ENCODE measurements at places on chromosomes 16 and 17.

DNA sequence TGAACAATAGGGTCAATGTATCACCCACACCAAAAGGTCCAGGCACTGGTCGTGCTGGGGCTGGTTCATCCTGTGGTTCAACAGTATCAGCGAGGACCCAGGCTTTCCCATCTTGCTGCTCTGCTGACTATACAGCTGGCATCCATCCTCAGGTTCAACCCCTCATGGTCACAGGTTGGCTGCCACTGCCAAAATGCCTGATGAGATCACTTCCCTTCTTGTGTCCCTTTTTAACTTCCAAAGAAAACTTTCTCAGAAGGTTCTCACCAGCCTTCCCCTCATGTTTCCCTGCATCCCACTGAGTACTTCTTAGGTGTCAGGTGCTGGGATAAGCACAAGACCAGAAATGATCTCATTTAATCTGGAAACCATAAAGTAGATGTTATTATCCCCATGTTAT is 25.7 kb downstream of the CLEC16A start:
- DNase-seq = no peak

- no peak for DNase-seq
Observed at GRCh38 chr17:50096092-50096491, 941 bp downstream of the PDK2 start.

DNA sequence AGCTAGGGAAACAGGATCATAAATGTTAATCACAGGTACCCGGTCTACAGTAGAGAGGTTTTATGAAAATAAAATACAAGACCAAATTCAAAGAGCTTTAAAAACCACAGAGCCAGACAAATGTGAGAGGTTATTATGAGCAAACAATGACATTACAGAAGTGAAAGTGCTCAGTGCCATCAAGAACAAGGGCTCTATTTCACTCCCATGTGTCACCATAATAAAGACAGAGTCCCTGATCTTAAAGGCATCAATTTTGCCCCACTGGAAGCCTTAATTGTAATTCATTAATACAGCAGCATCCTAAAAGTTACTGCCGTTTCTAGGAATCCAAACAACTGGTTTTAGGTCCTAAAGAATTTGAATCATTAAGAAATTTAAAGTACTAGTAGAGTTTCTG is 43.7 kb upstream of the CDRT4 start:
- no peak for DNase-seq

DNA sequence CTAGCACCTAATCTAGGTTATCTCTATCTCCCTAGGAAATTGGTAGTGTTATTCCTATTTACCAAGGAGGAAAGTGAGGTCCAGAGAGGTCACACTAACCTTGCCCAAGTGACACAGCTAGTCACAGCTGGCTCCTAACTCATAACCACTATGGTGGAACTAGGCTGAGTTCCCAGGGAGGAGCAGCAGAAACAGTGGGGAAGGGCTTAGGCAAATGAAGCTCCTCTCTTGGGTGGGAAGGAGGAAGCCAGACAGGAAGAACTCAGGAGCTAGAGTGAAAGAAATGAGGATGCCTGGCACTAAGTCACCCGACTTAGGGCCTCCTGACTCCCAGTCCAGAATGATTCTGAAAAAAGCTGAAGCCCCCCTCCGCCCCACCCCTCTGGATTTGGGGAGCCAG is 34.5 kb downstream of the PSME3IP1 start:
- DNase-seq = no peak

DNA sequence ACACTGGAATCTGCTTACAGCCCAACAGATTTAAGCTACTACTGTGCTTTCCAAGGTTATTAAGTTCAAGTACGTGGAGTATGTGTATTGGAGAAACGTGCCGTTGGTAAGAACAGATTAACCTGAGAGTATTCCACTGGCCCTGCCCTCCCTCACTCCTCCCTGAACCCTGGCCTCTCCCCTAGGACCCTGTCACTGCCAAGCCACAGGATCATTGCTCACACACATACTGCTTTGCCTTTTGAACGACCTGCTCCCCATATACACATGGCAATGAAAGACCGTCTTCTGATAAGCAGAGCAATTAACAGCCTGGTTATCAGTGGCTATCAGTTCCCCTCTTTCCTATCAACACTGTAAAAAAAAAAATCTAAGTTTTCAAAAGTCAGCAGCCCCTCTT is 458.9 kb upstream of the DYNLRB2 start:
- no peak for DNase-seq

- DNase-seq = no peak
Observed at GRCh38 chr16:69179328-69180010, 7.5 kb upstream of the SNTB2 start.

DNA sequence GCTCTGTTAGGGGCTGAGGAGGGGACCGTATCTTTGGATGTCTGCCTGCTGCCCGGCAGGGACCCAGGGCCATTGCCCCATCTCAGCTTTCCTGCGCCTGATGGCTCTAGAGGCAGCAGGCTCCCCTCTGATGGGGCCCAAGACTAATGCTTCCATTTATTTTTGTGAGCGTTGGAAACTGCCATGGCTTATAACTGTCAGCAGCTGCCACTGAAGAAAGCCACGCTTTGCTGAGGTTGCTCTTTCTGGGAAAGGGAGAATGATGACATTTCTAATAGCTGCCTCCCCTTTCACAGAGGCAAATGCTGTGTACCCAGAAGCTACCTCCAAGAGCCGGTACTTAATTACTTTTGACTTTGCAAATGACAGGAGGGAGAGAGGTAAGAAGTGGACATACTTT is 103.8 kb downstream of the HAPSTR1 start:
- no peak for DNase-seq

- DNase-seq = no peak
Observed at GRCh38 chr17:57352665-57353175, 96.4 kb downstream of the MSI2 start.

DNA sequence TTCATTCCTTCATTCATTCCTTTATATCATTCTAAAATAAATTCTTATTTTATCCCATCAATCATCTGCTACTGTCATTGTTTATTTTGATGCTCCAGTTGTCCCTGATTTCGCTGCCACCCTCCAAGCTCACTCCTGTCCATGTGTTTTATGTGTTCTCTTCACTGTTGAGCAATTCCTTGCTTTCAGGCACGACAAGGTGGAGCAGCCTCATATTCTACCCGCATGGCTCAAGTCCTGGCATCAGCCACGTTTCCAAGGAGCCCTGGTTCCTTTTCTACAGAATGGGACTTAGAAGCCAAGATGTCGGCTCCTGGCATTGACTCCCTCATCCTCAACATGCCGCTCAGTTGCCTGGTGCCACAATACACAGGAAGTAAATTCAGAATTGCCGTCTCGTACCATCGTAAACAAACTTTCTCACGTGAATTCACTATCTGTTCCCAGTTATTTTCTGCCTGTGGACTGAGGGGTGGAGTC is 139.0 kb downstream of the RPTOR start:
- DNase-seq = no peak

GRCh38 chr17:1769822-1770477 is 8.1 kb downstream of the SERPINF1 start:
- DNase-seq = no peak

DNA sequence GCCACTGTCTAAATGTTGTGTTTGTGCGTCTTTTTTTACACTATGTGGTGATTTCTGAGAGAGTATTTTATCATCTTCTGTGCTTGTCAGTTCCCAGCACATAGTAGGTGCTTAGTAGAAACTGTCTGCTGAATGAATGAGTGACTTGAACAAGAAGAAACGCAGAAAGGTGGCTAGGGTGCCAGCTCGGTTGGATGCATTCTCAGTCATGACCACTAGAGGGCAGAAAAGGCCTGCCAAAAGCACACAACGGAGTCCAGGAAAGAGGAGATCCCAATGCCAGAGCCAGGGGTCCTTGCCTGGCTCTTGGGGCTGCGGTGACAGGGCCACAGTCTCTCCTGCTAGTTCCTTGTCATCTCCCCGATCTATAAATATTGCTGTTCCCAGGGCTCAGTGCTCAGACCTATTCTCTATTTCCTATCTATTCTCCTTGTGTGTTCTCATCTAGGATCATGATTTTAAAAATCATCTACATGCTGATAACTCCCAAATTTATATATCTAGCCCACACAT is 57.3 kb upstream of the CCL1 start:
- peak; percentile 13 for DNase-seq

GRCh38 chr17:35847633-35848373 is 20.9 kb downstream of the HEATR9 start:
- no peak for DNase-seq

DNA sequence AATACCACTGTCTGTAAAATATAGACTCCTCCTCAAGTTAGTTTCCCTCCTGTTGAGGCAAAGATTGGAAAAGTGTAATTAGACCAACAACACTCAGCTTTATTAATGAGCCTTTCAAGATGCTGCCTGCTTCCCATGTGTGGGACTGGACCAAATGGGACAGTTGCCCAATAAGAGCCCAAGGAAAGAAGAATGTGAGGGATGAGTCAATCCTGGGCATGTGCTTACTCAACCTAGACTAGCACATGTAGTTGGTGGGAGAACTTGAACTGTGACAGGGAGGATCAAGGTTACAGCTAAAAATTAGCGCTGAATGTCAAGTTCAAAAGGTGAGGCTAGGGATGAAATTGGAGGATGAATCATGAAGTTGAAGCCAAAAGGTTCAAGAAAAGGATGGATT is 435.5 kb downstream of the CA10 start:
- no peak for DNase-seq

GRCh38 chr16:10130538-10130937 is 51.7 kb downstream of the GRIN2A start:
- no peak for DNase-seq

GRCh38 chr17:20114466-20114865 is 105.3 kb downstream of the SPECC1 start:
- no peak for DNase-seq

DNA sequence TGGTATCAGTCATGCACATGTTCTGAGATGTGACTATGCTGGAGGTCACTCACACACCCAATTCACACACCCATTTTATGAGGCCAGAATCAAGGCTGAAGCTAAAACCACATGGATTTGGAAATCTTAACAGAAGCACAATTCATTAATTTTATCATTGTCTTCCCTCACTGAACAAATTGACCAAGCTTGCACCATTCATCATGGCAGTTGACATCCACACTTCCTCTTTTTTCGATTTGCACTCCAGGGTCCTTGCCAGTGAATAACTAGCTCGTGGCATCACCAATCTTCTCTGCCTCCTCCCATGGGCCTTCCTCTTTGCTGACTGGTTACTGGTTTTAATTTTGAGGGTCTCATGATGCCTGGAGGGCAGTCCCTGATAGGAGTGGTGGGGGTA is 123.0 kb upstream of the ASIC2 start:
- DNase-seq = no peak

DNA sequence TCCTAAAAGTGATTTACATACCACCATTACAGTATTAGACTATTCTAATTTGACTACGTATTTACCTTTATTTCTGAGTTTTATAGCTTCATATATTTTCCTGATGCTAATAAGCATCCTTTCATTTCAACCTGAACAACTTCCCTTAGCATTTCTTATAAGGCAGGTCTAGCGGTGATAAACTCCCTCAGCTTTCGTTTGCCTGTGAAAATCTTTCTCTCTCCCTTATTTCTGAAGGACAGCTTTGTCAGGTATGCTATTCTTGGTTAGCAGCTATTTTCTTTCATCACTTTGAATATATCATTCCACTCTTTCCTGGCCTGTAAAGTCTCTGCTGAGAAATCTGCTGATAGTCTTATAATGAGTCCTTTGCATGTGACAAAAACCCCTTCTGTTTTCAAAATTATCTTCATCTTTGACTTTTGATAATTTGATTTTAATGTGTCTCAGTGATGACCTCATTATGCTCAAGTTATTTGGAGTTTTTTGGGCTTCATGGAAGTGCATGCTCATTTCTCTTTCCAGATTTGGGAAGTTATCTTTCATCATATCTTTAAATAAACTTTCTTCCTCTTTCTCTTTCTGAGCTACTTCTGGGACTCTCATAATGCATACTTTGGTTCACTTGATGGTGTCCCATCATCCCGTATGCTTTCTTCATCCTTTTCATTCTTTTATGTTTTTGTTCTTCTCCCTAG is 285.4 kb upstream of the PMFBP1 start:
- DNase-seq = no peak

DNA sequence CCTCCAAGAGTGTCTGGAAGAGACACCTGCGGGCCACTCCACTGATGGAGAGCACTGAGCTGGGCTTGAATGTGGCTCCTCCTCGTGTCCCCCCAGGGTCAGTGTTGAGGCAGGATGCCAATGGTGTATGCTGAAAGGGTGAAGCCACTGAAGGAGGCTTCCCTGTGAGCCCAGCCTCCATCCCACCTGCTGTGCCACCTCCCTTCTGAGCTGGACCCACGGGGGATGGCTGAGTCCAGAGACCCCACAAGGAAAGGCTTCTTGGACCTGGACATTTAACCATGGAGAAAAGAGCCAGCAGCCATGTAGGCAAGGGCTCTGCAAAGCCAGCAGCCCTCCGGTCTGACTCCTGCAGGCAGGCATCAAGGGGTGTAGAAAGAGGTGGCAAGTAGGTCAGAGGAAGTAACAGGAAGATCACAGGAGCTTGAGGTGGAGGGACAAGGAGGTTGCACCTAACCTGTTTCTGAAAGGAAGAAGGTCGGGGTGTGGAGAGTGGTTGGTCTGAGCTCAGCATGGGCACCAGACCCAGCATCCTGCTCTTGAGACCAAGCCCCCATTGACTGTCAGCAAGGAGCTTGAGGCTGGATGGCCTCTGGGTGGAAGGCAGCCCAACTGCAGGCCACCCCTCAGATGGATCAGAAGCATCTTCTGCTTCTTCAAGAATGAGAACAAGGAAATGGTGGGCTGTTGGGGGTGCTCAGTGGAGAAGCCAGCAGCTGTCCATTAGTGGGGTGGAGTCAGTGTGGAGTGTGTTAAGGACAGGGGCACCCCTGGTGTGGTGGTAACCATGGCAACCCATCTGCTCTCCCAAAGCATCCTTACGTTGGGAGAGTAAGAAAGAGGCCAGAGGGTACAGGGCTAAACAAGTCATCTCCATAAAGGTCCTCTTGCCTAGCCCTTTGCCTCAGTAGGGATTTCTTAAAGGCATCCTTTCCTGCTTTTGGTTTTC is 80.7 kb downstream of the PLD6 start:
- DNase-seq = no peak

DNA sequence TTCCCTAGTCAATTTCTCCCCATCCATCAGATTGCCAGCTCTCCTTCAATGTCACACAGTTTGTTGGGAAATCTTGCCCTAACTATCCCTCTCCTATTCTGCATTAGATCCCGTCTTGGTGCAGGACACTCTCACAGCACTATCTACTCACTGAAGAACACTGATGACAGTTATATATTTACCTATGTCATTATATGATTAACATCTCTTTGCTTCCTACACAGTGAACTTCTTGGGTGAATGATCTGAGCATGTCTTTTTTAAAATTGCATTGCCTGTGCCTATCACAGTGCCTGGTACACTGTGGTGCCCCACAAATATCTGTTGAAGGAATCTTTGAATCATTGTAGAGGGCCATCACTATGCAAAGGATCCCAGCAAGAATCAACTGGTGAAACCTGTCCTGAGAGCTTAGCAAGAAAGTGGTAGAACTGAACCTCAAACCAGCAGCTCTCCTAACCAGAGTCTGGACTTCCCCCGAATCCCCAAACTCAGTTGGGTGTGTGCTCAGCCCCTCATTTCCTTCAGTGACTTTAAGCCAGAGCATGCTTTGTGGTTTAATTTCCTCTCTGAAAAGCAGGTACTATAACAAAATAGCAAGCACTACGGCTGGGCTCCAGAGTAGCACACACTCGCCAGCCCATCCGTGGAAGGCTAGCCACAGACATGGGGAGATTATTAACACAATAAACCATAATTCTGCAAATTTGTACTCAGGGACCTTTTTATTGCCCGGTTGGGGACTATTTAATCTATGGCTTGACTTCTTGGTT is 680.7 kb upstream of the SALL1 start:
- no peak for DNase-seq
